Activated B cell treated with CpG ODN at 0.5 μM for 24 hours (primary cell): ENCODE measurements at places on chromosomes 6 and 20.

DNA sequence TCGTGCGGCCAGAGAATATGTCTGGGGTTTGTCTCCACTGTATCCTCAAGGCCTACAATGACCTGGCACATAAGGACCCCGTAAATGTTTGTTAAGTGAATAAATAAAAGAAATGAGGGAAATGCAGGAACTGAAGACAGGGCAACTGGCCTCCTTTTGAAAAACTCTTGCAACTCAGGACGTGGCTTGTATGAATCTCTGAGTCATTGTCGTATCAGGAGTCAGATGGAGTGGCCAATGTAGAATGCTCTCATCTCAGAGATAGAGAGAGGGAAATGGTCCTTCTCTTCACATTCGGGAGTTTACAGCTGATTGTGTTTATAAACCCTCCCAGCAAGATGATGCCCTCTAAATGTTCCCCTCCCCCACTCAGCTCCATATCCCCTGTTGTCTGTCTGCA lies 57.1 kb downstream of the UST start:
- DNase-seq, result no peak

DNA sequence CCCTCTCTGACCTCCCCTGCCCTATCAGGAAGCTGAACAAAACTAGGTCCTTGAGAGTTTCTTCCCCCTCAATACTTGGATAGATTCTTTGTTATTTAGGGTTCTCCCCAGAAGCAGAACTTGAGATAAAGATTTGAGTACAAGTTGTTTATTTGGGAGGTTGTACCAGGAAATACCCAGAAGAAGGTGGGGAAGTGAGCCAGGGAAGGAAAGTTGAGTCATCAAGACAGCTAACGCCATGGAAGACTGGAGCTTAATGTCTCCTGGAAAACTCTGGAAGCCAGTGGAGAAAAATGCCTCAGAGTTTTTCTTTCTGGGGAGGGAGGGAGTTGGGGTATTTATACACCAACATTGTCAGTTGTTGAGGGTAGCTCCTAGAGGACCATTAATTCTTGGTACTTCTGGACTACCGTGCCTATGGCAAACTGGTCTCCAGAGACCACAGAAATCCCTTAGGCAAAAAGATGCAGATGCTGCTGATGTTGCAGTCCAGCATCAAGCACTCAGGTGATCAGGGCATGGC lies 102.6 kb upstream of the ZFP64 start:
- no peak for DNase-seq

- DNase-seq, result no peak
These were observed 59.1 kb upstream of the RIPOR2 start for GRCh38 chr6:24994812-24995211.

DNA sequence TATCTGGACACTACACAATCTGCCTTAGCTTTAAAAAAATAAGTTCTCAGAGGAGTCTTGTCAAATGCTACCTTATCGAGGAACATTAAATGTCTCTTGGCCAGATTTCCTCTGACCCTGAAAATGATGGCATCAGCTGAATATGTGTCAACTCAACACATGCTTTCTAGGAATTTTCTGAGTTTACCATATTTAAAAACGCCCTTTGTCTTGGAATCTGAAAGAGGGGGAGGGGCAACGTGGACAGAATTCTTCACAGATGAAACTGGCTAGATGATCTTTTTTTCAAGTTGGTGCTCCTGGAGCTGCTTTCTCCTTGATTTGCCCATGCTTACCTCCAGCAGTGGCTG lies 5.1 kb downstream of the SOX4 start:
- no peak for DNase-seq

- DNase-seq, result no peak
These were observed 16.7 kb downstream of the BTN2A1 start for GRCh38 chr6:26474439-26474881.

DNA sequence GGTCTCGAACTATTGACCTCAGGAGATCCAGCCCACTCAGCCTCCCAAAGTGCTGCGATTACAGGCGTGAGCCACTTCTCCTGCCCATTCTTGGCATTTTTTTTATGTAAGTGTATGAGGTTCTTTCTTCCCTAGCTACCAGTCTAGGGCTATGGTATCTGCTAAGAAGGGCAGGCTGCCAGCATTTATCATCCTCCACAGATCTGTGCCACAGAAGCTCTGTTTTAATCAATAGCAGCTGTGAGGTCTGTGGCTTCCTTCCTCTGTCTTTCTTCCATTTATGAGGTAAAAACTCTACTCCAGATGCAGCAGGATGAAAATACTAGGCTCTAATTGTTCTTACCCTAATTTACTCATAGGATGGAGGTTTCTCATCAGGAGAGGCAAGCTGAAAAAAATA lies 1382.4 kb upstream of the ADGRB3 start:
- DNase-seq, result no peak

DNA sequence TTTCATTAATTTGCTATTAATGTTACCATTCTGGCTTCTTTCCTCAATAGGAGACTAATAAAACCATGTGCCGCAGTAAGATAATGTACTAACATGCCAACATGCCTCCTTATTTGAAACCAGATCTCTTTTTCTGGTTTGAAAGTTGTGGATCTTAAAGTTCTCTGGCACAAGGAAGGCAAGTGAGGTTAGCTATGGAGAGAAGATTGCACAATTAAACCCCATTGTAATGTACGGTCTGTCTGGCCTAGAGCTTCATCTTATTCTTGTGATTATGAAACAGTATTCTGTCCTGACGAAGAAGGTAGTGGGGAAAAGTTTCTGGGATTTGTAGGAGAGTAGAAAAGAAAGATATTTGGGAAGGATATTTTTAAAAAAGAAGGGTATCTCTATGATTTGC lies 68.4 kb downstream of the EYA4 start:
- DNase-seq, result no peak

DNA sequence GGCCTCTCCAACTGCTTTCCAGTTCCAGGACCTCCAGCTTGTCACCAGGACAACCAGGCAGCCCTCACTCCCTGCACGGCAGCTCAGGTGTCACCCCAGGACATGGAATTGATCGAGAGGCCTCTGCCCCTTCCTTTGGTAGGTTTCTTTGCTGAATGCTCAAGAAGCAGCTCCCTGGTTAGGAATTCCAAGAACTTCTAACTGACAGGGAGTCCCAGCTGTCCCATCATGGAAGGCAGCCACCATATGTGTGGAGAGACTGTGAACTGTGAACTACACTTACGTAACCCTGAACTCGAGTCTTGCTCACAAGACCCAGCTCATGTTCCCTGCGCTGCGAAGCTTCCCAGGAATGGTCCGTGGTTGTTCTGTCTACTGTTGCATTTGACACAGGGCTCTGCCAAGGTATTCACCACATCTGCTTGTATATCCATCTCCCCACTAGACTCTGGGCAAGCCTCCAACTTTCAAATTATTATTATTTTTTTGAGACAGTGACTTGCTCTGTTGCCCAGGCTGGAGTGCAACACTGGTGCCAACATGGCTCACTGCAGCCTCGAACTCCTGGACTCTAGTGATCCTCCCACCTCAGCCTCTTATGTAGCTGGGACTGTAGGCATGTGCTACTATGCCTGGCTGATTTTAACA lies 35.7 kb downstream of the MGME1 start:
- DNase-seq, result no peak

GRCh38 chr6:29729774-29730328 lies 6.6 kb downstream of the HLA-F start:
- no peak for DNase-seq

DNA sequence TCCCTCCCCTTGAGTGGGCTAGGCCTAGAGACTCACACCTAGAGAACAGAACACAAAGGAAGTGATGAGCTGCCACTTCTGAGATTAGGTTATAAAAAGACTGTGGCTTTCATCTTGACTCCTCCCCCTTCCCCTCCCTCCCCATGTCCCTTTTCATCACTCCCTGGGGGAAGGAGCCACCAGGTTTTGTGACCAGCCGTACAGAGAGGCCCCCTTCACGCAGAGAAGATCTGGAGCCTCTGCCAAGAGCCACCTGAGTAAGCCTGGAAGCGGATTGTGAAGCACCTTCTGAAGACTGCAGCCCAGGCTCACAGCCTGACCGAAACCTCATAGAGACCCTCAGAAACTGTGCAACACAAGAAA lies 118.4 kb upstream of the NXT1 start:
- no peak for DNase-seq

DNA sequence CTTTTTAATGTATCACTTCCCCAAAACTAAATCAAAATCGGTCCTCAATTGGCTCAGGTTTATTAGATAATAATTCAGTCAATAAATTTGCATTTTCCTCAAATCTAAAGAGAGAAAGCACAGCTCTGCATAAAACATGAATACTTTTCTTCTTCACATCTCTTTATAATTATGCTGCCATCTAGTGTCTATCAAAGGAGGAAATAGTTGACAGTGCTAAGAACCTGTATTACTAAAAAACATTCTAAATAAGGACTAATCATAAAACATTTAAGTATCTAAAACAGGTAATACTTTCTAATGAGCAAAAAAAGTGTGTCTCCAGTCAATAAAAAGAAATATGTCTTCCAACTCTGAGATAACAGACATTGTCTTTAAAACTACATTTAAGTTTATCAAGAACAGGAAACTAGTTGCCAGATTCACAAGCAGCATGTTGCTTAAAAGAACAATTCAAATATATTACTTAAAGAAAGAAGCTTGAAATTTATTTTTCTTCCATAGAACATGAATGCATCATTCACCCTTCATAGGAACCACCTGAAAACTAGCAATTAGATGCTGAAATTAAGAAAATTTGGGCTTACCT lies 56.5 kb upstream of the DST start:
- DNase-seq, result no peak

- no peak for DNase-seq
These were observed 68.0 kb downstream of the BTBD9 start for GRCh38 chr6:38571721-38572120.

GRCh38 chr6:138719744-138720143 lies 53.8 kb upstream of the CCDC28A start:
- DNase-seq, result no peak

DNA sequence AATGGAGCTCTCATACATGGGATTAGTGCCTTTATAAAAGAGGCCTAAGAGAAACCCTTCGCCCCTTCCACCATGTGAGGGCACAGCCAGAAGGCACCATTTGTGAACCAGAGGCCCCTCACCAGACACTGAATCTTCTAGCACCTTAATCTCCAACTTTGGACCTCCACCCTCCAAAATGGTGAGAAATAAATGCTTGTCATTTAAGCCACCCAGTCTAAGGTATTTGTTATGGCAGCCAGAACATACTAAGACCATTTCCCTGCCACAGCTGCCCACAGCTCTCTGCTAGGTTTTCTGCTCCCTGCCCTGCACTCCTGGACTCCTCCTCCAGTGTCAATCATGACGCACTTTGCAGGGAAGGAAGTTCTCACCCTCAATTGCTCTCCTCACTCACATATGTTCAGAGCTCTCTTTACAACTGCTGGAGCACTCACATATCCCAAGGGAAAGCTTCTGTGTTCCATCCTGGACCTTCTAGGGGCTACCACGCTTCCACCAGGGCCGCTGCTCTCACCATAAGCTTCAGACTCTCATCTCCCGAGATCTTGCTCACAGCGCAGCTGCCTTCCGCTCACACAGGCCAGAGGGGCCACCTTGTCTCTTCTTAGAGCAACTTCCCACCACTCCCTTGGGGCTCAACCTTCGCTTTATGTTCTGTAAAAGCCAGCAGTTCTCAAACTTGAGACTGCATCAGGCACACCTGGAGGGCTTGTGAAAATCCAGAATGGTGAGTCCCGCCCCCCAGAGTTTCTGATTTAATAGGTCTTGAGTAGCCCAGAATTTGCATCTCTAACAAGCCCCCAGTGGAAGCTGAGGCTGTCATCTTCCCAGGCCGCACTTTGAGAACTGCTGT lies 1.6 kb upstream of the LY86 start:
- DNase-seq, result peak; percentile 56

- no peak for DNase-seq
These were observed 206.8 kb upstream of the SMLR1 start for GRCh38 chr6:130620338-130620781.

GRCh38 chr6:112225691-112226090 lies 28.7 kb downstream of the LAMA4 start:
- DNase-seq, result no peak

DNA sequence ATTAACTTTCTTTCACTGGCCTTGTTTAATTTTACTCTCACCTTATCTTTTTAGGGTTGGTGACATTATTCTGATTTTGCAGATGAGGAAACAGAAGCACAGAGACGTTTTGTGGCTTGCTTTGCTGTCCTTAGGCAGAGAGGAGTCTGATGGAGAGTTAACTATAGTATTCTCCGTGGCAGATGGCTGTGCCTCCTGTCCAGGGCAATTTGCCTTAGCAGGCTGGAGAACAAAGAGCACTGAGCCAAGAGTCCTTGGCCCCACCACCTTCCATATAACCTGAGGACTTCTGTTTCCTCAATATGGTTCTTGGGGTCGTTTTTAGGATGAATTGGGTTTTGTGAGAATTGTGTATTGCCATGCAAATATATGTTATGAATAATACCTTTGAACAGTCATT lies 71.4 kb upstream of the BACH2 start:
- DNase-seq, result no peak

DNA sequence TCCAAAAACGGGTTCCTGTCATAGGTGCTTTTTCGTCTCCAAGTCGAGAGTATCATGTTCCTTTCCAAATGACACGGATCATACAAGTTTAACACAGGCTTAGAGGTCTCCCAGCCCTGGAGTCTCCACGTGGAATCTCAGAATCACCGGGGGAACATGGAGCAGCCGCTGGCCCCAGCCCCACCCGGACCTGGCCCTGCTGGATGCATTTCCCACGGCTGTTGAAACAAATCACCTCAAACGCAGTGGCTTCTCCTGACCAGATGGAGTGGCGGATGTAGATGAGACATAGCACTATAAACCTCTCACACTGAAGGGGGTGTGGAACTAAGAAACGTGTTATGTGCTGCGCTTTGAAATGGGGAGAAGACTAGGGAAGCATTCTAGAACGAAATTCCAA lies 70.0 kb upstream of the FRMD1 start:
- DNase-seq, result no peak

- DNase-seq, result no peak
These were observed 14.7 kb downstream of the FOXQ1 start for GRCh38 chr6:1326535-1327121.

DNA sequence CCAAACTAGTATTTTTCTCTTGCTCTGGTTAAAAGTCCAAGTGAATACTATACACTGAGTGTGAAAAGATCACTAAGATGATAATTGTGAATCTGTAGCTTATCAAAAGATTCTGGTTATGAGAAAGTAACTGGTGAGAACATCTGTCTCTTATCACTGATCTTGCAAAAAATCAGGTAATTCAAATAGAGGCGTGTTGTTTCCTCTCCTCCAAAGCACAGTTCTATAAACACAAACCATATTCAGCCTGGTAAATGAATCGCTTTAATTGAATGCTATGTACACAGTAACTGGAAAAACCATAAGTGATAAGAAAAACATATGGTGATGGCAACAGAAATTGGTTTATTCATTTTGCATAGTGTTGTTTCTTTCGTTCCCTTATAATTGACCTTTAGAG lies 161.0 kb downstream of the RALGAPA2 start:
- no peak for DNase-seq
